ENCODE measurements at places on chromosomes 11 and 22. TPM values are rescaled to one million over a fixed set of nuclear protein-coding genes. Genes with fewer than 3 reads are reported as not detected.

DNA sequence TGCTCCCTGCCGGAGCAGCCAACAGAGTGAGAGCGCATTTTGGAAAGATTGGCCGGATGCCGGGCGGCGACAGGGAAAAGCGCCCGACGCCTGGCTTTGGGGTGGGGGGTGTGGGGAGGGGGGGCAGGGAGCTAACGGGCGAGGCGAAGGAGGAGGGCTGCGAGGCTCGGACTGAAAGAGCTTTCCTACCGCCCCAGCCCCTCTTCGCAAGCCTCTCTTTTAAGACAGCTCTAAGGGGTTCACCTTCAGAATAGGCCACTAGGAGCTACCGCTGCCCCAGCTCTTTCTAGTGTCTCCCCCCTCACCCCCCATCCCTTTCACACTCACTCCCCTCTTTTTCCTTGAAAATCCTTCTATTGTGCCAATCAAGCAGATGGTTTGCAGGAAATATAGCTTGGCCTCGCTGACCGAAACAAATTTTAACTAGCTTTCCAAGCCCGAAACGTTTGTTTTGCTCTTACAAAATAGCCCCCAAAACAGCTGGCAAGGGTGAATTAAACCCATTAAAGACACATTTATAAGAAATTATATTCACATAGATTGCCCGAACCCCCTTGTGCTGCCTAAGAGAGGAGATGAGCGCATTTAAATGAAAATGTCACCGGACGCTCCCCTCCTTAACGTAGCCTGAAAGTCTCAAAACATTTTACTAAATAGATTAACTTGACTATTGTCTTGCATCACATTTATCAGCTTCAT, 3.7 kb upstream of the DBX1 start:
- no peak for DNase-seq

DNA sequence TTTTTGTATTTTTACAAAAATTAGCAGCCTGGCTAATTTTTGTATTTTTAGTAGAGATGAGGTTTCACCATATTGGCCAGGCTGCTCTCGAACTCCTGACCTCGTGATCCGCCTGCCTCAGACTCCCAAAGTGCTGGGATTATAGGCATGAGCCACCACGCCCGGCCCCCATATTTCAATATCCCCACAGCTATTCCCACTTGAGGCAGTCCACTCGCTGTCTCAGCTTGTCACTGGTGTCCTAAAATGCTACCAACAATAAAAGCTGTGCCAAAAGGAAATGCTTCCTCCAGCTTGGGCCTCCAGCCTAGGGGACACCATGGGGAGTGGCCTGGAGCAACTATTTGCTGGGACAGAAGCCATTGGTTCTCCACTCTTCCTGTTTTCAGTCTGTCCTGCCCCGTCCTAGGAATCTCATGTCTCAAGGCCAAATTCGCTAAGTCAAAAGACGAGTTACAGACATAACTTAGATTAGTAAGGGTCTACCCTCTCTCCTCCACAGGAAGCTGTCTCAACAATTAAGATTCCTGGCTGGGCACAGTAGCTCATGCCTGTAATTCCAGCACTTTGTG, 7.3 kb upstream of the SPINDOC start:
- no peak for DNase-seq

GRCh38 chr22:38901111-38901641, 29.2 kb upstream of the CBX6 start:
- no peak for DNase-seq

CCDC89 gene
- 5.8 TPM for total RNA-seq

LSP1 gene
- total RNA-seq = not detected

WBP2NL gene
- total RNA-seq = 1.1 TPM

All from renal cortical epithelial cell (primary cell).